Activated CD4-positive, alpha-beta T cell treated with anti-CD3 and anti-CD28 coated beads, Interleukin-2, amount 10 ng/mL, durations not matched to agents 7 days and 5 days (primary cell): ENCODE measurements at places on chromosomes 16 and 17. TPM values are rescaled to one million over a fixed set of nuclear protein-coding genes. Genes with fewer than 3 reads are reported as not detected.
A peak's percentile ranks its signal among the peaks of the same experiment; 100 is the strongest.

- no peak overlapping the region for H3K4me3 ChIP-seq
- no peak for DNase-seq
- H3K4me1 ChIP-seq: peaks cover 10% of the 10 kb centered on the region
- no peak overlapping the region for H3K27ac ChIP-seq
- no peaks in the 10 kb centered on the region for H3K27me3 ChIP-seq
- H3K36me3 ChIP-seq: no peaks in the 10 kb centered on the region
These were observed 223.0 kb downstream of the NTN1 start for GRCh38 chr17:9244066-9245052.

GRCh38 chr17:79850571-79851460 is 11.6 kb upstream of the CBX4 start:
- H3K27ac ChIP-seq: no peak overlapping the region
- H3K4me3 ChIP-seq: no peak overlapping the region
- peaks cover 8% of the 10 kb centered on the region for H3K4me1 ChIP-seq

The CMTM2 gene
- total RNA-seq: 0.73 TPM

DNA sequence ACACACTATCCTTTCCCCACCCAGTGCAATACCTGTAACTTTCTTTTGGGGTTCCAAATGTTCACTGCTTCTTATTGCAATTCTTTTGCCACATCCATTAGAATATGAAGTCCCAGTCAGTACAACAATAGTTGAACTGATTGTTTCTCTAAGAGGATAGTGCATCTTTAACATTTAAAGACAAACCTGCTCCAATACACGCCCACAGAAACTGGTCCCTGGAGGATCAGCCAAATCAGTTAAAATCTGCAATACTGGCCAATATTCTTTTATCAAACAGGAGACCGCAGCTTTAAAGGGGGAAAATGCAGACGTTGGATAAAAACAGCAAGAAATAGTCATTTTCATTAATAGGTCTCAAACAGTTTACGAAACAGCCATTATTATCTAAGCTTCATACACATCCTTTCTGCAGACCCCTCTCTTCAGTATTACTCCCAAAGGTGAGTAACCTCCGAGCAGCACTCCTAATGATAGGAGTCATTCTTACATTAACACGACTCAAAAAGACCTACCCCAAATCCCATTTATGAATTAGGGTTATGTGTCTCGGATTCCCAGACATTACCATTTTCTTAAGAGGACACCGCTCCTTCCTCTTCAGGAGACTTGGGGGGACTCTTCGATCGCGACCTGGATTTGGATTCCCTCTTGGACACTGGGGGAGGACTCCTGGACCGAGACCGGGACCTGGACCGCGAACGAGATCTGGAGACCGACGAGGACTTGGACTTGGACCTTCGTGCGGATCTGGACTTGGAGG is 1.4 kb downstream of the SRSF2 start:
- H3K4me3 ChIP-seq: peak overlapping the region; percentile 88
- peaks cover 53% of the 10 kb centered on the region for H3K4me1 ChIP-seq
- no peaks in the 10 kb centered on the region for H3K27me3 ChIP-seq
- H3K27ac ChIP-seq: peak overlapping the region; percentile 90

- H3K27me3 ChIP-seq: no peaks in the 10 kb centered on the region
- DNase-seq: no peak
- no peak overlapping the region for H3K4me3 ChIP-seq
- H3K4me1 ChIP-seq: no peaks in the 10 kb centered on the region
- no peak overlapping the region for H3K27ac ChIP-seq
These were observed 612.1 kb downstream of the MAF start for GRCh38 chr16:78988361-78988969.

The FZD2 gene
- 0.15 TPM for total RNA-seq

The CLDN9 gene
- total RNA-seq: not detected

DNA sequence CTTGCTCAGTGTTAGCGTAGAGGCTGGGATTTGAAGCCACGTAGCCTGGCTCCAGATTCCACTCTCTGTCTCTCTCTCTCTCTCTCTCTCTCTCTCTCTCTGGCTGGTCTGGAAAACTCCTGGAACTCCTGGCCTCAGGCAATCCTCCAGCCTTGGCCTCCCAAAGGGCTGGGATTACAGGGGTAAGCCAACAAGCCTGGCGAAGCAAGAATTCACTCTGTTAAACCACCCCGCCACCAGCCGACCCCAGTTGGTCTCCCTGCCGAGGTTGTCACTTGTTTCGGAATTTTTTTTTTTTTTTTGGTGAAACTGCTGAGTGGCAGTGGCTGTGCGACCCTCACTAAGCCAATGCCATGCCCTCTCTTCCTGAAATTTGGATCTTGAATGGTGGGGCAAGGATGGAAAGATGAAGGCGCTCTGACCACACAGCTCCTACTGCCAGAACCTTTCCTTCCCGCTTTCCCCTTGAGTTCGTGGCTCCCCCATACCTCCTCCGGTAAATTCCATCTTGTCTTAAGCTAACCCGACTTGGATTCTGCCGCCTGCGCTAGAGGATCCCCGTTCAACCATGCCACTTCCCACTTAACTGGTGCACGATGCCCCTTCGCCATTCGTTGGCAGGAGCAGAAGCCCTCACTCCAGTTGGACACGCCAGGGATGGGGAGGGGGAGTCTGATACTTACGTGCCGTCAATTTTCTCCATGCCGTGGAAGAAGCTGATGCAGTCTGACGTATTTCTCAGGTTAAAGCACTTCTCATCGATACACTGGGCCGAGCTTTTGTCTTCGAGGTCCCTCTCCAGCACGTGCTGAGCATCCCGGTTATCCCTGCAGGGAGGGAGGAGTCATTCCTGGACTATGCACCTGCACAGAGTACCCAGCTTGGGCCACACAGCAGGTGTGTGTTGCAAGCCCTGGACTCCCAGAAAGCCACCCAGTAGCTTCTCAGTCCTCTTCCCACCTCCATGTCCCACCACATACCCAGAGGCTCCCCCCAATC is 13.1 kb downstream of the TEKT5 start:
- no peak for DNase-seq
- no peaks in the 10 kb centered on the region for H3K27me3 ChIP-seq
- H3K4me3 ChIP-seq: no peak overlapping the region
- no peaks in the 10 kb centered on the region for H3K36me3 ChIP-seq
- H3K27ac ChIP-seq: no peak overlapping the region
- no peaks in the 10 kb centered on the region for H3K4me1 ChIP-seq

GRCh38 chr17:14323522-14323981 is 22.7 kb downstream of the HS3ST3B1 start:
- H3K4me3 ChIP-seq: no peak overlapping the region
- peaks cover 30% of the 10 kb centered on the region for H3K4me1 ChIP-seq
- DNase-seq: no peak

The EFCAB3 gene
- total RNA-seq: not detected

- H3K27ac ChIP-seq: no peak overlapping the region
- DNase-seq: no peak
- H3K4me1 ChIP-seq: no peaks in the 10 kb centered on the region
- no peak overlapping the region for H3K4me3 ChIP-seq
These were observed 26.2 kb downstream of the TBX2 start for GRCh38 chr17:61425682-61426481.

The CD300H gene
- not detected for total RNA-seq
